CD4-positive, alpha-beta T cell treated with Interleukin-15 for 1 hour (primary cell): ENCODE measurements at places on chromosomes 7 and 10.

- DNase-seq: no peak
These were observed 1013.9 kb downstream of the NRG3 start for GRCh38 chr10:82888809-82889455.

GRCh38 chr10:30861221-30861620, 170.4 kb downstream of the ZNF438 start:
- no peak for DNase-seq

GRCh38 chr7:118085000-118085399, 99.0 kb upstream of the LSM8 start:
- DNase-seq: no peak

DNA sequence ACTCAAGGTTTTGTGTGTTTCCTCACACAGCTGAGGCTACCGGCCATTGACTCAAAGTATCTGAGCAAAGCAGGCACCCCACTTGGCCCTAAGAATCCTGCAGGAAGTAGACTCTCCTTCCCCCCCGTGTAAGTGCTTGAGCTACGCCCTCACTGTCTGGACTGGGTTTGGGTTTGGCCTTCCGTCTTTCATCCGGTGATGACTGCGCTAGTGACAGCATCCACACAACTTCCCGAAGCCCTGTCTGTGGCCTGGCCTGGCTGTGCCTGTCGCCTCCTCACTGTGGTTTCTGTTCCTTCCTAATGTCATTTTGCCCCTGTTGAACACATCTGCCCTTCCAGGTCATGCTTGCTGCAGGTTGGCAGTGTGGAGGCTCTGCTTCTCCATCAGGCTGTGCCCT, 14.5 kb downstream of the C7orf57 start:
- DNase-seq: peak; percentile 35

GRCh38 chr10:88467835-88468485, 115.2 kb downstream of the RNLS start:
- DNase-seq: no peak

DNA sequence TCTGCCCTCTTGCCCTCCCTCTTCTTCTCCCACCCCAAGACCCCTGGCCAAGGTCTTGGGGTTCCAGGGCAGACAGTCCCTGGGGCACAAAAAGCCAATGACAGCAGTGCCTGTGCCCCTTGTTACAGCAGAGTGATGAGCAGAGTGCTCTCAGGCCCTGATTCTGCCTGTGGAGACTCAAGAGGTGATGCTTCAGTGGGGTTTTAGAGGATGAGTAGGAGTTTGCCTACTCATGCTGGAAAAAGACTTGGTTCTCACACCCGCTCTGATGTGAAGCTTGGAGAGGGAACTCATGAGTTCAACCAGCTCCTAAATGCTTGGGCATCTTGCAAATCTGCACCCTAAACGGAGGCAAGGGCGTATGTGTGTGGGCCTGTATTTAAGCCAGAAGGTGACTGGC, 58.2 kb downstream of the CAMK2B start:
- no peak for DNase-seq

GRCh38 chr7:1642291-1642731, 27.8 kb upstream of the ELFN1 start:
- DNase-seq: no peak
